GM20000 (cell line): ENCODE measurements at places on chromosomes 2 and 18.

GRCh38 chr2:79717364-79718007 lies 204.6 kb downstream of the CTNNA2 start:
- no peak for DNase-seq

DNA sequence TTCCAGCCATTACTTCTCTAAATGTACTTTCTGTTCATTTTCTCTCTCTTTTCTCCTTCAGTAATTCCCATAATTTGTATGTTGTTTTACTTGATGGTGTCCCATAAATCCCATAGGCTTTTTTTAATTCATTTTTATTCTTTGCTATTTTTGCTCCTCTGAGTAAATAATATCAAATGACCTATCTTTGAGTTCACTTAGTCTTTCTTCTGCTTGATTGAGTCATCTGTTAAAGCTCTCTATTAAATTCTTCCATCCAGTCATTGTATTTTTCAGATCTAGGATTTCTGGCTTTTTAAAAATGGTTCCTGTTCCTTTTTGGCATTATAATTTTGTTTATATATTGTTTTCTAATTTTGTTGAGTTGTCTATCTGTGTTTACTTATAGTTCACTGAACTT lies 13.5 kb downstream of the SP100 start:
- DNase-seq, result no peak

GRCh38 chr18:76756531-76757253 lies 65.7 kb upstream of the ZNF236 start:
- no peak for DNase-seq

DNA sequence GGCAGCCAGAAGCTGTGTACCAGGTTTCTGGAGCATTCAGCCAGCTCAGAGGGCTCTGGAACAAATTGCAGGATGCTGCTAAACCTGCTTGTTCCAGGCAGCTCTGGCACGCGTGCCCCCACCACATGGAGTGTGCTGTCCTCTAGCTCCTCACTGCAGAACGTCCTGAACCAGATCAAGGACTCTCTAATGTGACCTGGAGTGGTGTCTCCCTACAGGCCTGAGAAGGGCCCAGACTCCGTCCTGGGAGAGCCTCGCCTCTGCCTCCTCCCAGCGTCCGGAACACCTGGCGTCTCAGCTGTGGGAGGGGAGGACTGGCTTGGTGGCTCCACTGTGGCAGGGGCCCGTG lies 115.6 kb upstream of the GPC1 start:
- no peak for DNase-seq

GRCh38 chr18:79679552-79680099 lies at the start of gene CTDP1:
CTDP1 (plus strand) TSS chr18:79679803; CDS start chr18:79679948, 145 bp downstream.
- DNase-seq, result peak; percentile 97

DNA sequence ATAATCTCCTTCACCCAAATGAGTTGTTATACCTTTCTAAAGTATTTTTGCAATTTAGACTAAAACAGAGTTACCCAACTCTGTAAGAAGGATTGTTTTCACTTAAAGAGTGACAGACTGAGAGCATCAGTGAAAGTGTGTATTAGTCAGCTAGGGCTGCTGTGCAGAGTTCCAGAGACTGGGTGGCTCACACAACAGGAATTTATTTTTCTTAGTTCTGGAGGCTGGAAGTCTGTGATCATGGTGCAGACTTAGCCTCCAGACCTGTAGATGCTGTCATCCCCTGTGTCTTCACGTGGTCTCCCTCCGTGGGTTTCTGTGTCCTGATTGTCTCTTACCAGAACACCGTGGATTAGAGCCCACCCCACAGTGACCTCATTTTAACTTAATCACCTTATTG lies 40.0 kb downstream of the BCL2L11 start:
- no peak for DNase-seq

- no peak for DNase-seq
Measured at GRCh38 chr2:195646424-195646823, 10.6 kb upstream of the SLC39A10 start.

- no peak for DNase-seq
Measured at GRCh38 chr2:84918430-84918829, 13.0 kb downstream of the TMSB10 start.

GRCh38 chr2:233081232-233081730 lies 21.1 kb downstream of the INPP5D start:
- no peak for DNase-seq

DNA sequence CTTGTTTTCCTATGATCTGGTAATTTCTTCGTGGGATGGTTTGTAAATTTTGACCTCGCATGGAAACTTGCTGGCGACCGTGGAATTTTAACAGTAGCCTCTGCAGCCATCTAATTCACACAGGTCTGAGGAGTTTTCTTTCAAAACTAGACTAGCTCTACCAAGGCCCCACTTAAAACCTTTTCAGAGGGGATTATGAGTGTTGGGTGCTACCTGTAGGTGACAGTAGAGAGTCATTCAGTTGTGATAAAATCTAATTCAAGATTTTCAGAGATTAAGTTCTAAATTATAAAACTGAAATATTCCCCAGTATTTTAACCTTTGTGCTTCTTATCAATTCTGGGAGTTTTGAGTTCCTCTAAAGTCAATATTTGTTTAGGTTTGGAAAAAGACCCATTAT lies 31.0 kb downstream of the THSD7B start:
- DNase-seq, result no peak

DNA sequence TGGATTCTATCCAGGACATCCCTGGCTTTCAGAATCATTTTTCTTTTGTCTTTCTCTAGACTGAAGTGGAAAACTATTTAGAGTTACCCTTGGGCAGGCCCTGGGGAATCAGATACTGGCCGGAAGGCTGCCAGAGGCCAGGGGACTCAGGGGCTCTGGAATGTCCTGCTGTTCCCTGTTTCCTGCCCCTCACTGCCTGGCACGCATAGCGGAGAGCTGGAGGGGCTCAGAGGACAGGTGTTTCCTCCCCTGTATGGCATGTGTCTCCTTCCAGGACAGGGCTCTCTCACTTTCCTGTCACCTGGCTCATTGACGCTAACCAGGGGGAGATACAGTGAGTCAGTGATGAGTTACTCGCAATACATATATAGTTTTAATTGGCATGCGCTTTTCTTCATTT lies 38.8 kb downstream of the DYSF start:
- DNase-seq, result no peak

DNA sequence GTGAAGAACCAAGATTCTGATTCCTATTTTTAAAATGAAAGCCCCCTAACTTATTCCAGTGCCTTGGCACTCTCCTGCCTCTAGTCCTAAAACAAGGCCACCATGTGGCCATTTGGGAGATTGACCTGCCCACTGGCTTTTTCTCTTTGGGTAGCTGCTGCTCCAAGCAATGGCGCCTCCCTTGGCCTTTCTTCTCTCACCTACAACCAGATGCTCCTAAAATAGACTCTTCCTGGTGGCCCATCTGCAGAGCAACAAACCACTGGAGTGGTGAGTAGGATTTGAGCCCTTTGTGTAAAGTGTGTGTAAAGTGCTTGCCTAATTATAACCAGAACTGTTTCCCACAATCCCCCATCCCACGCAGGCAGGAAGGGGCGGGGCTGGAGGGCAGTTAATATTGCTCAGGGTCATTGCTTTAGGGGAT lies 114.2 kb downstream of the FHOD3 start:
- DNase-seq, result peak; percentile 28

GRCh38 chr2:152525277-152525838 lies 190.4 kb downstream of the FMNL2 start:
- DNase-seq, result no peak

- DNase-seq, result no peak
Measured at GRCh38 chr18:38670486-38670885, 1104.9 kb upstream of the CELF4 start.
